ENCODE measurements at places on chromosomes 2 and 18.

GRCh38 chr2:45768208-45768607 is 116.7 kb downstream of the PRKCE start:
- DNase-seq = peak; percentile 21

- DNase-seq = no peak
These were observed 267.7 kb upstream of the SPRED2 start for GRCh38 chr2:65700004-65700651.

GRCh38 chr2:223751012-223751411 is 86.4 kb downstream of the AP1S3 start:
- no peak for DNase-seq

- peak; percentile 92 for DNase-seq
These were observed at the start of gene SUCLG1 for GRCh38 chr2:84459018-84459943. SUCLG1 (minus strand) TSS chr2:84459280; CDS start chr2:84459269, 11 bp downstream.

DNA sequence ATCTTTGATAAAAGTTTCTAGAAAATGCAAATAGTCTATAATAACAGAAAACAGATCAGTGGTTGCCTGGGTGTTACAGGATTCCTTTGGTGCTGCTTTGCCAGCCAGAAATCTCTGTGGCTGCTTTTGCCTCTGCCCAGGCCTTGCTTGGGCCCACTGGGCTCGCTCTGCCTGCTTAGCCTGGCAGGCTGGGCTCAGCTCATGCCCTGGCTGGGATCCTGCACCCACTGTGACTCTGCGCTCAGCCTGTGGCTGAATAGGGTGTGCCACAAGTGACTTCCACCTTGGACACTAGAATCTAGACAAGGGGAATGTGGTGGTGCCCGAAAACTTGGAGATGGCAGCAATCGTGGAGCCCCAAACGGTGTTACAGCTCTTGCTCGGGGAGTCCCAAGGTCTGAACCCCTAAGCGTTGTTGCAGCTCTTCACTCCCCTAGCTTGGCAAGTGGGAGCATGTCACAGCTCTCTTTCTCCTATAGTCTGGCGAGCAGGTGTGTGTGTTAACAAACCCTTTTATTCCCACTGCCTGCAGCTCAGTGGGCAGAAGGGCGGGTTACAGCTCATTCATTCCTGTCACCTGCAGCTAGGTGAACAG is 50.9 kb downstream of the FBXO48 start:
- DNase-seq = no peak

DNA sequence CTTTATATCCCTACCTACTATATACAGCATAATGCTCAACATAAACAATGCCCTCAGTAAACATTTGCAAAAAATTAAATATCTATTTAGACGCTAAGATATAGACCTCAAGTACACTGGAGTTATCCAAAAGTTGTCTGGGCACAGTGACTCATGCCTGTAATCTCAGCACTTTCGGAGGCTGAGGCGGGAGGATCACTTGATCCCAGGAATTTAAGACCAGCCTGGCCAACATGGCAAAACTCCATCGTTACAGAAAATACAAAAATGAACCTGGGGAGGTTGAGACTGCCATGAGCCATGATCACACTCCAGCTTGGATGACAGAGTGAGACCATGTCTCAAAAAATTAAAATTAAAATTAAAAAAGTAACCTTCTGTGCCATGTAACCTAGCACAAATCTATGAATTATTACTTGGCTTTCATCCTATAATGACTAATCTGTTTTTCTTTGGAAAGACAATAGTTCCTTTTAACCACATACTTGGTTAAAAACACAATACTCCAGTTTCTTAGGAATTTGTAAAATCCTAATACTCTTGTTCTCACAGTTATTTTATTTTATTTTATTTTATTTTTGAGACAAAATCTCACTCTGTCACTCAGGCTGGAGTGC is 6.7 kb upstream of the TNFAIP6 start:
- no peak for DNase-seq

GRCh38 chr2:204655101-204655500 is 109.8 kb downstream of the PARD3B start:
- no peak for DNase-seq

- DNase-seq = no peak
These were observed 645 bp downstream of the KCTD18 start for GRCh38 chr2:200509235-200509611.

DNA sequence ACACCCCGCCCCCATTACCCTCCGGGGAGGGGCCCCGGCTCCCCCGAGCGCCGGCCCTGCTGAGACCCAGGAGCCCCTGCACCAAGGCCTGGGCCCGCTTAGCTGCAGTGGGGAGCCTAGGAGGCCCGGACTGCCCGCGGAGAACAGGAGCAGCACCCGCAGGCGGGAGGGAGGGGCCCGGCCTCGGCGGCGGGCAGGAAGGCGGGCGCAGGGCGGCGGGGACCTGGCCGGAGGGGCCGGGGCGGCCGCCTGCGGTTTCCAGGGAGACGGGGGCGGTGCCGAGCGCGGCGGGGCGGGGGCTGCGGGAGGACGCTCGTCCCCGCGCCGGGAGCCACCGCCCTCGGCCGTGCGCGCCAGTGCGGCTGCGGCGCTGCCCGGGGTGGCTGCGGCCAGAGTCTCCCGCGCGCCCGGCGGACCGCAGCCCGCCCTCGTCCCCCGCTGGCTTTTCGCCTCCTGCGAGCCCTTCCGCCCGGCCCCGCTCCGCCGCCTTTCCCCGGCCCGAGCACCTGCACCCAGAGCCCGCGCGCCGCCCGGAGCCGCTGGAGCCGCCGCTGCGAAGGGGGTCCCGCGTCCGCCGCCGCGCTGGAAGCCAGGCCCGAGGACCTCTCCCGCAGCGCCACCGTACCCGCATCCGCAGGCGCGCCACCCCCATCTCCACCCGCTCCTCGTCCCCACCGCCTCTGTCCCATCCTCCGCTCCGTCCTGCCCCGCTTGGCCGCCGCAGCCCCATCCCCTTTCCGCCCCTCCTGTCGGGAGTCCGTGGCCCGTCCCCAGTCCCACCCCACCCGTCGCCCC is 17.2 kb downstream of the GPC1 start:
- DNase-seq = no peak

DNA sequence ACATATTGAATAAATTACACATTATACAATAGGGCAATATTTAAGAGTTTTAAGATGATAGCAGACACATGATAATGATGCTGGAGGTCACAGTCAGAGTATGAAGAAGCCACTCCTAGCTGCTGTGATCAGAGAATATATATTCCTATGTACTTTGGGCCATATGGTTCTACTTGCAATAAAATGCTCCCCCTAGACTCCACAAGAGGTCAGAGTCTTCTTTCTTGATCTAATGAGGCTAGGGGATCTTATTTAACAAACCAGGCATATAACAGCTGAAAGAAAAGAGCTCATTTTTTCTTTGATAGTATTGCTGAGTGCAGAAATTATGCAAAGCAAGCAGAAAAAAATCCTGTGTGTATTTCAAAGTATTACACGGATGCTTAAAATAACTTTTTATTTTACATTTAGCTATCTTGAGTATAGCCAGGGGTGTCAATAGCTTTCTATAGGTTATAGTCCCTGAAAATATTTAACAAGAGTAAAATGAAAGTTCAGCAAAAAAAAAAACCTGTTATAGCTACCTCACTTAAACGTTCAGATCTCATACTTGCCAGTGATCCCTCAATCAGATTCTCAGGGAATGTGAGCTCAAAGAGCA is 748.7 kb upstream of the CHAC2 start:
- peak; percentile 81 for DNase-seq

DNA sequence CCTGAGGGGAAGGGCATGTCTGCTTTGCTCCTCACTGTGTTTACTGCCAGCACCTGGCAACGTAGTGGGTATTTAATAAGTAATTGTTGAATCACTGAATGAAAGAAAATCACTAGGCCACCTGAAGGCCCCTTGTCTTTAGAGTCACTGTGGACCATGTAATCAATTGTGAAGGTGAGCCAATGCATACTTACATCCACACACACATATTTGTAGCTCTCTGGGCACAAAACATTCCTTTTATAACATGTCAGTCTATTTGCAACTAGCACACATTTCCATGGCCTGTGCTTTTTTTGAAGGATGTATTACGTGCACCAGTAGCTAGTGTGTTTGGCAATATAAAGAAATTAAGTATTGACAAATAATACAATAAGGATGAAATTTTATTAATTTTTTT is 11.2 kb downstream of the ATP8B1 start:
- DNase-seq = no peak

- no peak for DNase-seq
These were observed 148.3 kb downstream of the LAMA3 start for GRCh38 chr18:23837591-23837990.

DNA sequence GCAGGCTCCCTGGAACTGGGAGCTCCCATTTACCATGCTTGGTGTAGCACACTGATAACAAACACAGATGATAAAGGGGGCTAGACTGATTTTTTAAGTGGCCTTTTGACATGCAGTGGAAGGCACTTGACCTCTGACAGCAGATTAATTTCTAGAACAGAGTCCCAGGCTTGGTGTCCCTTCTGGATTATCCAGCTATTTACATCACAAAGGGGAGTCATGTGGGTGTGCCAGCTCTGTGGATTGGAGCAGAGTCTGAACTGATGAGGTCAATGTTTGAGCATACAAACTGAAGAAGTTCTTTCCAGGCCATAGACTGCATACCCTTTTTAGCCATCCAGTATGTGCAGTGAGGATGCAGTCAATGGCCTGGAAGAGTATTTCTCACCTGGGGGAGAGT is 31.5 kb upstream of the SIX2 start:
- DNase-seq = no peak

- no peak for DNase-seq
These were observed 119.5 kb downstream of the TPGS2 start for GRCh38 chr18:36709315-36709714.

GRCh38 chr2:167732326-167732725 is 515.1 kb downstream of the STK39 start:
- no peak for DNase-seq

- no peak for DNase-seq
These were observed 10.4 kb downstream of the HRH4 start for GRCh38 chr18:24470805-24471204.

DNA sequence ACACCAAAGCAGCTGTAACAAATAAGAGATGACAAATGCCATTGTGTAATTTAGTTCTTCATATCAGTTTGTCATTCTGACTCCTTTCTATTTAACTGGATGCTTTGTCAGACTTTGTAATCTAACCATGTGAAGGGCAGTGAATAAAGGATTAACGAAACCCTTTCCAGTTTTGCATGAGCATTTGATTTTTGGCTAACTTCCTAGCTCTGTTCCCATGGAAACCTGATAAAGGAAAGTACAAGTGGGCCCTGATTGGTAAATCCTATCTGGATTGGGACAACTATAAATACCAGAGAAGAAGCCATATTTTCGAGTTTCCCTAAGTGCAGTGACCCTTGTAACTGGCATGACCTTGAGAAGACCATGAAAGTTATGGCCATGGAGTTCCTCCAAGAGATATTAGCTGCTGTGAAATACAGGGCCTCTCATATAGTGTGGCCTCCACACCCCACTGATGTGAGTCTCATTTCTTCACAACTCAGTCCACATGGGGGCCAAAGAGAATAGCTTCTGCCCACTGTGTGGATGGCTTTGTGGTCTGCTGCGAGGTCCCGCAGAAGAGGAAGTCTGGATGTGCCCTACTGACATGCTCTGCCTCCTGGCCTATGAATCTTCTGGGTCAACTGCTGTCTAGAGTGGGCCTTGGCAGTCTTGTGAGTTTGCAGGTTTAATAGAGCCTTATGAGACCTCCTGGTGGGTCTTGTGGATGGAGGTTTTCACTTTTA is 38.2 kb upstream of the CYP1B1 start:
- no peak for DNase-seq

GRCh38 chr2:53497020-53497419 is 270.6 kb upstream of the CHAC2 start:
- no peak for DNase-seq

DNA sequence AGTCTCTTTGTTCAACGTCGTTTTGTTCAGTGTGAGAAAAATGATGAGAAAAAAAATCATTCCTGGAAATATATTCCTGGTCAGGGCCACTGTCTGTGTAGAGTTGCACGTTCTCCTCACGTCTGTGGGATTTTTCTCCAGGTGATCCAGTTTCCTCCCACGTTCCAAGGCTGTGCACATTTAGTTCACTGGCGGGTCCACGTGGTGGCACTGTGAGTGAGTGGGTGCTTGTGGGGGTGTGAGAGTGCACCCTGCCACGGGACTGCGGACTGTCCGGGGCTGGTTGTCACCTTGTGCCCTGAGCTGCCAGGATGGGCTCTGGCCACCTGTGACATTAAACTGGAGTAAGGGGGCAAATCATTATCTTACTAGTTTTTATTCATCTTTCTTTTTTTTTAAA is 30.3 kb upstream of the ACYP2 start:
- DNase-seq = no peak

Measured in NCI-H2171 treated with DMSO at 0.1 percent for 48 hours (cell line).